Natural killer cell treated with Interleukin-12 subunit alpha and Interleukin-12 subunit beta and Interleukin-15 and Interleukin-18, amount 100 ng/mL, for 72 hours (primary cell): ENCODE measurements at places on chromosomes 12 and 14.

DNA sequence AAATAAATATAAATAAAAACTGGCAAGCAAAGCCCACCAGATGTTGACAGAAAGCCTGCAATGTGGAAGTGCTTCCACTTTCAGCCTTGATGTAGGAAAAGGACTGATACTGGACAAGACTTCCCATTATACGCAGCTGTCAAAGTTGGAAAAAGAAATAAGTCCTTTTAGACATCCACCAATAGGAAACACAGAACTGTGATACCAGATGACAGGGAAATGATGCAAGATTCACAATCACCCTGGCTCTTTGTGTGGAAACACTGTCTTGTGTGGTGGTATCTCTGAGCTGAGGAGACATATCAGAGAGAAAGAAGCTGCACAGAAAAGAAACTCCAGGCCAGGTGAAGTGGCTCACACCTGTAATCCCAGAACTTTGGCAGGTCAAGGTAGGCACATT is 13.8 kb upstream of the METAP2 start:
- no peaks in the 10 kb centered on the region for H3K36me3 ChIP-seq
- H3K27ac ChIP-seq, result no peak overlapping the region
- H3K27me3 ChIP-seq, result no peaks in the 10 kb centered on the region
- DNase-seq, result no peak
- H3K4me3 ChIP-seq, result no peak overlapping the region
- H3K4me1 ChIP-seq, result no peaks in the 10 kb centered on the region

DNA sequence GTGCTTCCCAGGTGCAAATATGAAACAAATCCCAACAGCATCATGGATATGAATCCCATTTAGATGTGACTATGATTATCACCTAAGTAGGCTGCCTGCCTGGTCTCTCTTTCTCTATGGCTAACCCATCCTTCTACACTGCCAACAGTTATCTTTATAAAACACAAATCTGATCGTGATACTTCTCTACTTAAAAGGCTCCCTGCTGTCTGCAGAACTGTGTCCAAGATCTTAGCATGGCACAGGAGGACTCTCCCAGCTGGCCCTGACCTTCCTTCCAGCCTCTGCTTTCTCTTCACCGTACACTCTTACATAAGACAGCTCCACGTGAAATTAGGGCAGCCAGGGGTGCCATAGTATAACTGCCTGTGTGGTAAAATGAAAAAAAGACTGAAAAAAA is 3.5 kb upstream of the SRGAP1 start:
- no peak for DNase-seq
- peaks cover 19% of the 10 kb centered on the region for H3K27me3 ChIP-seq
- H3K36me3 ChIP-seq, result no peaks in the 10 kb centered on the region
- peaks cover 5% of the 10 kb centered on the region for H3K4me1 ChIP-seq
- no peak overlapping the region for H3K27ac ChIP-seq

- H3K4me1 ChIP-seq, result peaks cover 9% of the 10 kb centered on the region
- H3K27me3 ChIP-seq, result no peaks in the 10 kb centered on the region
- peak overlapping the region; percentile 83 for H3K4me3 ChIP-seq
- peak overlapping the region; percentile 82 for H3K27ac ChIP-seq
Measured at GRCh38 chr14:21525571-21525961, 580 bp downstream of the SALL2 start.

- no peaks in the 10 kb centered on the region for H3K36me3 ChIP-seq
- H3K27me3 ChIP-seq, result no peaks in the 10 kb centered on the region
- DNase-seq, result no peak
- no peaks in the 10 kb centered on the region for H3K4me1 ChIP-seq
Measured at GRCh38 chr12:131098178-131098981, 144.7 kb downstream of the ADGRD1 start.

GRCh38 chr12:115857160-115857920 is 420.2 kb downstream of the MED13L start:
- H3K27me3 ChIP-seq, result peaks cover 29% of the 10 kb centered on the region
- H3K4me3 ChIP-seq, result no peak overlapping the region
- H3K36me3 ChIP-seq, result no peaks in the 10 kb centered on the region
- no peak overlapping the region for H3K27ac ChIP-seq

GRCh38 chr14:85217412-85217811 is 312.5 kb upstream of the FLRT2 start:
- H3K4me3 ChIP-seq, result no peak overlapping the region
- DNase-seq, result no peak
- no peak overlapping the region for H3K27ac ChIP-seq
- H3K27me3 ChIP-seq, result no peaks in the 10 kb centered on the region
- peaks cover 6% of the 10 kb centered on the region for H3K36me3 ChIP-seq

GRCh38 chr14:73973497-73973896 is 23.4 kb downstream of the COQ6 start:
- H3K4me3 ChIP-seq, result no peak overlapping the region
- H3K36me3 ChIP-seq, result no peaks in the 10 kb centered on the region
- H3K4me1 ChIP-seq, result no peaks in the 10 kb centered on the region
- H3K27me3 ChIP-seq, result no peaks in the 10 kb centered on the region
- H3K27ac ChIP-seq, result no peak overlapping the region
